ENCODE measurements at places on chromosomes 11 and 22.

- no peak for DNase-seq
These were observed 3.5 kb upstream of the ZP1 start for GRCh38 chr11:60863550-60864521.

DNA sequence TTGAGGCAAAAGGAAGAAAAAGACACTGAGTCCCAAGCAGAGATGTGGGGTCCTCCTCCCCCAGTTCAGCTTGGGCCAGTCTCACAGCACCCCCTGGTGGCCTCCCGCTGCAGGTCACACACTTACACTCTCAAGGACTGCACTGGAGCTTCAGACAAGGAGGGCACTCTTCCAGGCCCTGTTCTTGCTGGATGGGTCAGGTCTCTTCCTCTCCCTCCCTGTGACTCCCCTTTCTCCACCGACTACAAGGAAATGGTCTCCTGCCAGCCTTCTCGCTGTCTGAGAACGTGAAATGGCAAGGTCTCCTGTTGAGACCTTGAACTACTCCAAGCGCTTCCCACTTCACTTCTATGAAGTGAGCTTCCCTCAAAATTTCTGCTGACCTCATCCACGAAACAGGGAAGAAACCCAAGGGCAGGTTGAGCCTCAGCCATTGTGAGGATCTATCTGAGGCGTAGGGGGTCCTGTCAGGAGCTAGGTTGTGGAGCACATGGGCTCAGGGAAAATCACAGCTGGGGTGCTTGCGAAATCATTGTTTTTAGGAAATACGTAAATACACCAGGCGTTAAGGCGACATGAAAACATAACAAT lies 11.2 kb upstream of the IGLL1 start:
- peak; percentile 58 for DNase-seq

DNA sequence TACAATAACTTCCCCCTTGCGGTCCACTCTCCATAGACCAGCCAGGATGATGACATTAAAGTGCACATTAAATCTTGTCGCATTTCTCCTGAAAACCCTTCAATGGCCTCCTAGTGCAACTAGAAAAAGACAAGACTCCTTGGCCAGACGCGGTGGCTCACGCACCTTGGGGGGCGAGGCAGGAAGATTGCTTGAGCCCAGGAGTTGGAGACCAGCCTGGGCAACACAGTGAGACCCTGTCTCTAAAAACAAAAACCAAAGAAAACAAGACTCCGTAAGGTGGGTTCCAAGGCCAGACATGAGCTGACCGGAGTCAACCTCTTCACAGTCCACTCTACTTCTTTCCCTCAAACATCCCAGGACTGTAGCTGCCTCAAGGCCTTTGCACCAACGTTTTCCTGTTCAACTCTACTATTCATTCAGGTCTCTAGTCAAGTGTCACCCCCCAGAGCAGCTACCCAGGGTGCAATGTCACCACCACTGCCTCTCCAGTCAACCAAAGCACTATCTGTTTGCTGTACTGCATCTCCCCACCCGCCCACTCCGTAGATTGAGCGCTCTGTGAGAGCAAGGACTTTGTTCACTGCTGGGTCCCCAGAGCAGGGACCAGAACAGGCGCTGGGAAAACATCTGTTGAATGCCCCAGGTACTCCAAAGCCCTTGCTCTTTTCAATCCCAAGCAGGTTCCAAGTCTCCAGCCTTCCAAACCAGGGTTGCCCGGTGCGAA lies 739 bp downstream of the ZMAT5 start:
- peak; percentile 36 for DNase-seq

DNA sequence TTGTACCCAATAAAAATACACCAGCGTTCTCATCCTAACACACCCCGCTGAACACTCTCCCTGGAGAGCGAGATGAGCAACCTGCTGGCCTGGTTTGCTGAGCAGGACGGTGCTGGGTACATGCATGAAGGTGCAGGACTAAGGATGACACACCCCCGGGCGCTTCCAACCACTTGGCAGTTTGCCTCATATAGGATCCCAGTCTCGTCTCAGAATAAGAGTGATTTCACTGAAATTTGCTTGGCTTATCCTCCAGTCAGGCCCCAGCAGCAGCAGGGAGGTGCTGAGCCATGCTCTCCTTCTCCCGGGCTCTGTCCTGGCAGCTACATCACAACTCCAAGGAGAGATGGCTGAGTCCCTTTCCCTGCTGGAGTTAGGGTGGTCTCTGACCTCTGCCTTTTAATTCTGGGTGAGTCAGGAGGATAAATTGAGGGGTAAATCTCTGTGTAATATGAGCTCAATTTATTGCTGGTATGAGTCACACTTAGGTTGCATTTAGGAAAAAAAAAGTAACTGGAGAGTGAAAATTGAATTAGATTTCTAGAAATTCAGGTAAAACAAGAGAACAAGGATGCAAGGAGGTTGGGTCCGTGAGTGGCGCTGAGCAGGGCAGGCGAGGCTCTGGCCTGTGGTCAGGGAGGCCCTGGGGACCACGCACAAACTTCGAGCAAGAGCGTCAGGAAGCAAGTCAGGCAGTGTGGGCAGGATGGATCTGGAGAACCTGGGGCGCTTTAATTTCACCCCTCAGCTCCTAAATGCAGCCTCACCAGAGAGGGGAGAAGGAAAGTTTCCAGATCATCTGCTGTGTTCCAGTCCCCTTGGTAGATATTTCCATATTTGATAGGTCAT lies 974.0 kb downstream of the TBC1D22A start:
- no peak for DNase-seq

DNA sequence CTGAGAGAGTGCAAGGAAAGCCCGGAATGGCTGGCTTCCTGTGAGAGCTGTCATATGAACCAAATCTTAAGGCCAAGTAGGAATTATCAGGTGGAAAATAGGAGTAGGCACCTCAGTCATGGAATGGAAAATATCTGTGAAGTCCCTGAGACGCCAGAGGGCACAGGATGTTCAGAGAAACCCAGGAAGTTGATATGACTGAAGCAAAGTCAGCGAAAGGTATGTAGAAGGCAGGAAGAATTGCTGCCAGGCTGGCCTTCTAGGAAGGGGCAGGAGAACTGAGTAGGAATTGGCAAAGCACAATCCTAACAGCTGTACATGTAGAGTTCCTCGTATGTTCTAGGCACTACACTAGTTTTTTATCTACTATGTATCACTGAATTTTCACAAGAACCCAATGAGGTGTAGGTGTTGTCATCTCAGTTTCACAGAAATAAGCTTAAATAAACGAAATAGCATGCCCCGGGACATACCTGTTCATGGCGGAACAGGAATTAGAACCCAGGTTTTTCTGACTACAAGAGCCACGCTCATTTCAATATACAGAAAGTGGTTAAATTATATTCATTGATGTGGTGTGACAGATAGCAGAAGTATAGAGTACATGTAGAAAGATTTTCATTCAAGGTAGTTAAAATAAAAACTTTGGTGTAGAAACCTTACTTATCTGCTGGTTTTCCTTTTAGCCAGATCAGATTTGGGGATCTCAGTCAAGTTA lies 17.0 kb downstream of the HMGXB4 start:
- DNase-seq: no peak

- DNase-seq: no peak
These were observed 289.8 kb downstream of the CTTN start for GRCh38 chr11:70688142-70688541.

DNA sequence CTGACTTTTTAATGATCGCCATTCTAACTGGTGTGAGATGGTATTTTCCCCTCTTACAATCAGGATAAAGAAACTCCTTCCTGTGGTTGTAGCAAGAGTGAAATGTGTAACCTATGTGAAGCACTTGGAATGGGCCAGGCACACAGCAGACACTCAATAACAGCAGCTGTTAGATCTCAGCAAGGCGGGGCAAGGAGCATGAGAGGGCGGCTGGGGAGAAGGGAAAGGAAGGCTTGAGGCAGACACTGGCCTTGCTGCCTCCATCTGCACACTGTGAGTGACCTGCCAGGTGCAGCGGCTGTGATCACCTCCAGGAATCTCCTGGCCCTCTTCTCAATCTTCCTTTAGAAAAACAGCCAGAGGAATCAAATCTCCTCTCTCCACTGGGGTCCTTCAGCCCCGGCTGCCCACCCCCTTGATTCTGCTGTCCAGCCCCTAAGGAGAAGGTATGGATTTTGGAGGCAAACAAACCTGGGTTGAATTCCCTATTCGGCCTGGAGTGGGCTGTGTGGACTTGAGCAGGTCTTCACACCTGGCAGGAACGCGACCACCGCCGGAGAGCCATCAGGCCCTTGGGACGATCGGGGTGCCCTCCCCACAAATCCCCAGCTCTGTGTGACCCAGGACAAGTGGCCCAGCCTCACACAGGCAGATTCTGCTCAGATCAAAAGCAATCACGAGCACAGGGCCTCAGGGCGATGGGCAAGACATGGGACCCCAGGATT lies 49.0 kb downstream of the RPUSD4 start:
- DNase-seq: peak; percentile 29

DNA sequence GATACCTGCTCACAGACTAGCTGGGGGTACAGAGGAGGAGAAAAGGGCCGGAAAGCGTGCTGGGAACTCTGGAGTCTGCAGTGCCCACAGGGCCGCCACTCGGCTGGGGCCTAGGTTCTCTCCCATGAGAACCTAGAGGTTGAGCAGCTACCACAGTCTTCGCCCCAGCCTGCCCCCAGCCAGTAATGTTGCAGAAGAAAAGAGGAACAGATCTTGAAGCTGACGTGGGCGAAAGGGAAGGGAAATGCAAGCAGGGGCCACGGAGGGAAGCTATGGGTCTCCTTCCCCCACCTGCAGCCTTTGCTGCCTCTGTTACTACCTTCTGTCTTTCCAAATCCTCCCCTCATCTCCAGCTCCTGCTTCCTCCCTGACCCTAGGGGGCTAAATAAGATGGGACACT lies 28.8 kb upstream of the P2RY2 start:
- DNase-seq: no peak

- peak; percentile 49 for DNase-seq
These were observed 120.5 kb downstream of the HIPK3 start for GRCh38 chr11:33377412-33378370.

- peak; percentile 58 for DNase-seq
These were observed 5.4 kb upstream of the LTBP3 start for GRCh38 chr11:65563601-65564000.

GRCh38 chr11:118915941-118916841 lies 9.5 kb downstream of the BCL9L start:
- DNase-seq: peak; percentile 26

- DNase-seq: no peak
These were observed 45.6 kb downstream of the COMMD9 start for GRCh38 chr11:36243641-36244040.

- peak; percentile 42 for DNase-seq
These were observed 15.3 kb downstream of the IL18BP start for GRCh38 chr11:72013765-72014711.

GRCh38 chr11:101445761-101446160 lies 138.0 kb downstream of the TRPC6 start:
- peak; percentile 67 for DNase-seq

GRCh38 chr11:91421641-91422040 lies 803.0 kb upstream of the FAT3 start:
- DNase-seq: no peak

- DNase-seq: no peak
These were observed 15.1 kb downstream of the STX3 start for GRCh38 chr11:59770319-59770718.

- no peak for DNase-seq
These were observed 2.6 kb upstream of the ETS1 start for GRCh38 chr11:128589998-128590397.

DNA sequence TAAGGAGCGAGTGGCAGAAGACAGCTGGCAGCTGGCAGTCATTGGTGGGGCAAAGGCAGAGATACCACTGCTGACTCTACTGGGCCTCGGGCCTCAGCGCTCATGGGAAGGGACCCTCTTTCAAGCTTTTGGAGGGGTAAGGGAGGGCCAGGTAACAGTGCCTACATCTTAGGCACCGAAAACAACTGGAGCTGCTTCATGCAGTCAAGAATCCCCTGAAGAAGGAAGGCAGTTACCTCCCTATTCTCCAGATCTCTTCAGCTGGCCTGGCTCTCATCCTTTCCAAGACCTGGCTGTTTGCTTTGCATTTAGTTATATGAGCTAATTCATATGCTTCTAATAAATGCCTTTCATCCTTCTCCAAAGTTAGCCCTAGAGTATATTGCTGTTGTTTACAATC lies 15.8 kb upstream of the ZNF74 start:
- no peak for DNase-seq

GRCh38 chr11:14327116-14327515 lies 31.9 kb downstream of the RRAS2 start:
- no peak for DNase-seq

DNA sequence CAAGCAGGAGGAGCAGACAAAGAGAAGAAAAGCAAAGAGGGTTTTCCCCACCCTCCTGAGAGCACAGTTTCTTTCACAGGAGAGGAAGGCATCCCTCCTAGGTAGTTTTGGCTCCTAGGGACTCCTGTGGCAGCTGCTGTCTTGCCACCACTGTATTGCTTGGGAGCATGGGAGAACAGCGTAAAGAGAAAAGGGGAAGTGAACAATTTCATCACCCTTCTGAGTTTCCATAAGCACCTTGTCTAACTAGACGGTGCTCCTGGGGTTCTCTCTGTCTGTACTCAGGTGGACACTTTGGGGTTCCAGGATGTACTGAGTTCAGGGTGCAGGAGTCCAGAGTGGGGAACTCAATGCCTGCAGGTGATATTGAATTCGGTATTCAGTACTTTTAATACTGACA lies 1430.5 kb downstream of the TBC1D22A start:
- no peak for DNase-seq

GRCh38 chr11:47411884-47412746 lies 3.7 kb downstream of the SLC39A13 start:
- DNase-seq: peak; percentile 75

DNA sequence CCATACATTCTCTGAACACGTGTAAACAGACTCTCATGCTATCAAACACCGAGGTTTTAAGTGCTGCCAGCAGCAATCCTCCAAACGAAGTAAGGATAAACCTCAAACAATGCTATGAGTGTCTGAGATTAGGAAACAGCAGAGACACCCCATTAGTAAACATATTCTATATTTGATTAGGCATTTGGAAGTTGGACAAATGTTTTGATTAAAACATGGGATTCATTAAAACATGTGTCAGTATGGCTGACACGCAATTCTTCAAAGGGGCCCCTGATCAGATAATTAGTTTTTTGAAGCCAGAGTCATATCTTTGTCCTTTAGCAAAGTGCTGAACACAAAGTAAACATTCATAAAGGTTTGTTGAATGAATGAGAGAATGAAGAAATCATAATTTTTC lies 33.2 kb upstream of the BLID start:
- no peak for DNase-seq

DNA sequence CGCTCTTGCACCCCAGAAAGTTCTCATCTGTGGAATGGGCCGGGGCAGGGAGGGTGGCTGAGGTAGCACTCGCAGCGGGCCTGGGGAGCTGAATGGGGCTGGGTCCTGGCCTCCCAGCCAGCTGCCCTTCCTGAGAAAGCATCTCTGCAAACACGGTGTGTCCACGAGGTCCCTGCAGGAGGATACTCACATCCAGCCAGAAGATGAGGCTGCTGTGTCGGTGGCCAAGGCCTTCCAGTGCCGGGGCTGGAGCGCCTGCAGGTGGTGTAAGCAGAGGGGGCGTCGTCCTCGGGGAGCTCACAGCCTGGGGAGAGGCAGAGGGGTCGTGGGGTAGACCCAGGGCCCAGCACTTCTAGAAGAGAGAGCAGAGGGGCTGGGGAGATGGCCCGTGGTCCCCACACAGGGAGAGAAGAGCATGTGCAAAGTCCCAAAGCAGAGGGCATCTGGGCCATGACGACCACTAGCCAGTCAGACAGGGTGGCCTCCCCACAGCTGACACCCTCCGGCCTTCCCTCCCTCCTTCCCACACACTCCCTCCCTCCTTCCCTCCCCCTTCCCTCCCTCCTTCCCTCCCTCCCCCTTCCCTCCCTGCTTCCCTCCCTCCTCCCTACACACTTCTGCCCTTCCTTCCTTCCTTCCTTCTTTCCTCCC lies 97.9 kb downstream of the WNT7B start:
- DNase-seq: no peak
